ENCODE measurements at places on chromosomes 2 and 18.

DNA sequence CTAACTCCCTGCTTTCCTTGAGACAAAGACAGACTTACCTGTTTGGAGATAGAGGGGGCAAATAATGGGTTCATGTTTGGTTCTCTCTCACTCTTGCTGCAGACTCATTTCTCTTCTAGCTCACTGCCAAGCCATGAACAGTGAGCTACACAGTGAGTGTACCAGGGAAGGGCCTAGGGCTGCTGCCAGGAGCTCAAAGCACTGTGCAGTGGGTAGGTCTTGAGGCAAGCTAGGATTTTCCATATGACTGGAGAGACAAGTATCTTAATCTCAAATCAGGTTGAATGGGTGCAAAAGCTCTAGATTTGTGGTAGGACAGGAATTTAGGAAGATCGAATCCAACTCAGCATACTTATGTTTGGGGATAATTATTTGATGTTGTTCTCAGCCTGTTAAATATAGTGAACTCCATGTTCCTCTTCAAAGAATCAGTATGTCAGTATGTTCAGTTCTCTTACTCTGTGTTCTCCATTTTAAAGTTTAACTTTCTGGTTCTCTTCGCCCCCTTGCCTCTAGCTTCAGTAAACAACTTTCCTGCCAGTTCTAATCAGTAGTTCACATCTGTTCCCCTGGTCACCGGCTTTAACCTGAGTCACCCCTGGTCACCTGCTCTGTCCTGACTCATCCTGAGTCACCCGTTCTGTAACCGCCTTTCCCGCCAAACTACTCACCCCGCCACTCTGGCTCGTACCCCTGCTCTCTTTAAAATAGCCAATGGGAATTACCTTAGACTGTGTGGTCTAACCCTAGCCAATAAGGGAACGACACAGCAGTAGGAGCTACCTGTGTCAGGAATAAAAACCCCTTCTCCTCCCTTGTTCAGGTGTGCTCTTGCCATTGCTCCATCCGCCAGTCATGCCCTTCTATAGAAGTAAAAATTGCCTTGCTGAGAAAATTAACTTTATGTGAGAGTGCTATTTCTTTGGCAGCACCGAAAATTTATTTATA, 21.9 kb downstream of the SLC25A52 start:
- DNase-seq: no peak

GRCh38 chr18:78479443-78479842, 500.2 kb upstream of the SALL3 start:
- no peak for DNase-seq

- no peak for DNase-seq
Observed at GRCh38 chr18:39406941-39407340, 1841.3 kb upstream of the CELF4 start.

- peak; percentile 68 for DNase-seq
Observed at GRCh38 chr2:162732946-162733698, 105.4 kb downstream of the KCNH7 start.

DNA sequence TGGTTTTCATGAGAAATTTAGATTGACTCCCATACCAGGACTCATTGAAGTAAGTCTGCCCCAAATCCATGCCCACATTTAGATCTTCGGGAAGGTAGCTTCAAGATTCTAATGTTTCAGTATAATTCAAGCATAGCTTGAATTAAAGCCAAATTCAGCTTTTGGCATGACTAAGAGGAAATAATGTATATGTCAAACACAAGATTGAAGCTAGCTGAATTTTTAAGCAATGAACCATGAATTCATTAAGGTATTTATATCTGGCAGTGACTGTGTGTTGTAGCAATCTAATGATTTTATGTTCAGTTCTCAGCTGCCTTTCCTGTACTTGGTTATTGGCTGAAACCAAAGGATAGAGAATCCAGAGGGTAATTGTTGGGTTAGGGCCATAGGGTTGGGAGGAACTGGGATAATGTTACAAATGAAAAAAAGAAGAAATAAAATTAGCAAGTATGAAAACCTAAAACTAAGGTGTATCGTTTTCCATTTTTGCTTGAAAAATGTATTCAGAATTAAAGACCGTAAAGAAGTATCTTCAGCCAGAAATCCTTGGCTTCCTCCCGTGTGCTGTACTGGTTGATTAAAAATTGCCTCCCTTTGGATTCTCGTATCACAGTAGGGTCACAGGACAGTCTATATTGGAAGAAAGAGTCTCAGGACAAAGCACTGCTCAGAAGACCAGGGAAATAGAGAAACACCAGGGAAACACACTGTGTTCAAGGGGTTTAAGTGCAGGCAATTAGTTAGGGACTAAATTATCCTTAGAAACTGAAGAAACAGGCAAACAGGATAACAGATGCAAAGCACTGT, 119.0 kb upstream of the FN1 start:
- DNase-seq: no peak

GRCh38 chr2:134244086-134244485, 9.8 kb upstream of the MGAT5 start:
- peak; percentile 37 for DNase-seq

- no peak for DNase-seq
Observed at GRCh38 chr2:10532638-10533101, 84.5 kb upstream of the ODC1 start.
